ENCODE measurements at places on chromosomes 16 and 17.

- no peak for DNase-seq
These were observed 993 bp downstream of the ERN1 start for GRCh38 chr17:64128787-64129514.

- DNase-seq, result no peak
These were observed 25.5 kb downstream of the MYO18A start for GRCh38 chr17:29154516-29155226.

DNA sequence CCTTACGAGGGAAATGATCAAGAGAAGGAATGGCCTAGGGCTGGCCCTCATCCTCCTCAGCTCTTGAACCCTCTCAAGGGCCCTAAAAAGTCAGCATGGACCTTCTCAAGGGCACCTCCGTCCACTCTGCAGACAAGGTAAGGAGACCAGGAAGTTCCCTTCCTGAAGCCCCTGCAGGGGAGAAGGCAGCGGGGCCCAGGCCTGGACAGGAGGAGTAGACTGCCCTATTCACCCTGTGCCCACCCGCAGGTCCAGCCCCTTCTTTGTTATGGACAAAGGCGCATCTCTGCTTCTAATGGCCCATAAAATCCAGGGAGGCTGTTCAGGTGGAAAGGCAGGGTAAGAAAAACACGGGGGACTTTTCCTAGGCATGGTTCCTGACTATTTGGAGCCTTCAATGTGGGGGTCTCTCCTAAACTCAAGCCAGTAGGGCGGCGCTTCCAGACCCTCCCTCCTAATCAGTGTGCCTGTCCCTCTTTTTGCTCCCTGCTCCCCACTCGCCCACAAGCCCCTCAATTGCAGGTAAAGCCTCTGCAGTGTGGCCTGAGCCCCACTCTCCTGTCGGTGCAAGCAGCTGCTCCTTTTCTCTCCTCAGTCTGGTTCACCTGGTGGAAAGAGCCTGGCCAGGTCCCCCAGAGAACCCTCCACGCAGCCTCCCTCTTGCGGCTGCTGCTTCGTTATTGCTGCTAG lies 28.2 kb downstream of the AXIN2 start:
- no peak for DNase-seq

GRCh38 chr16:87057951-87058560 lies 259.1 kb downstream of the C16orf95 start:
- no peak for DNase-seq

- DNase-seq, result no peak
These were observed 1.6 kb upstream of the TRPV3 start for GRCh38 chr17:3559270-3559645.

DNA sequence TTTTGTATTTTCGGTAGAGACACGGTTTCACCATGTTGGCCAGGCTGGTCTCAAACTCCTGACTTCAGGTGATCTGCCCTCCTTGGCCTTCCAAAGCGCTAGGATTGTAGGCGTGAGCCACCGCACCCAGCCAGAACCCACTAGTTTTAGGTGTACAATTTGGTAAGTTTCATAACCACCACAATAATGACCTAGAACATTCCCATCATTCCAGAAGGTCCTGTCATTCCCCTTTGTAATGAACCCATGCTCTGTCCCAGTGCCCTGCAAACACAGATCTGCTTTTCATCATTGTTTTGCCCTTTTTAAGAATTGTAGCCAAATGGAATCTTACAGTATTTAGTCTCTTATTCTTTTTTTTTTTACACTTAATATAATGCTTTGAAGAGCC lies 35.6 kb upstream of the IRF8 start:
- DNase-seq, result no peak

GRCh38 chr16:67538666-67539101 lies 10.1 kb downstream of the RIPOR1 start:
- no peak for DNase-seq

DNA sequence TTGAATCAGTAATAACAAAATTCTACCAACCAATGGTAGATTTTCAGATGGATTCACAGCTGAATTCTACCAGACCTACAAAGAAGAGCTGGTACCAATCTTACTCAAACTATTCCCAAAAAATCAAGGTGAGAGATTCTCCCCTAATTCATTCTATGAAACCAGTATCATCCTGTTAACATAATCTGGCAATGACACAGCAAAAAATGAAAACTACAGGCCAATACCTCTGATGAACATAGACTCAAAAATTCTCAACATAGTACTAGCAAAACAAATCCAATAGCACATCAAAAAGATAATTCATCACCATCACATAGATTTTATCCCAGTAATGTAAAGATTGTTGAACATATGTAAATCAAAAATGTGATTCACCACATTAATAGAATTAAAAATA lies 234.4 kb upstream of the KIF2B start:
- DNase-seq, result no peak

GRCh38 chr17:40295488-40296436 lies 8.1 kb downstream of the CDC6 start:
- no peak for DNase-seq

- no peak for DNase-seq
These were observed 38.5 kb downstream of the SOX8 start for GRCh38 chr16:1020091-1020399.

DNA sequence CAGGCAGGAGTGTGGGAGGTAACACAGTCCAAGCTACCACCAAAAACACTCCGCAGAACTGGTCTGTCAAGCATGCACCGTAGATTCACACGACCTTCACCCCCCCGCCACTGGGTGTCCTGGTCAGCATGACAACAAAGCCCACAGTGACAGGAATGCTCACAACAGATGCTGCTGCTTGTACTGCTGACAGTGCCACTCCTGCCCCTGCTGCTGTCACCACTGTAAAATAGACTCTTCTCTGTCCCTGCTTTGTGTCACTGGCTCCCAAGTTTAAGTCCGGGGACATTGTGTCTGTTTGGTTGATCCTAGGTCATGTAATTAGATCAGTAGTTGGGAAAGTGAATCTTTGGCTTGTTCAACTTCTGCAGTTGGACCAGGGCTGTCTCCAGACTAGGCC lies 7.0 kb upstream of the ODF4 start:
- DNase-seq, result no peak

DNA sequence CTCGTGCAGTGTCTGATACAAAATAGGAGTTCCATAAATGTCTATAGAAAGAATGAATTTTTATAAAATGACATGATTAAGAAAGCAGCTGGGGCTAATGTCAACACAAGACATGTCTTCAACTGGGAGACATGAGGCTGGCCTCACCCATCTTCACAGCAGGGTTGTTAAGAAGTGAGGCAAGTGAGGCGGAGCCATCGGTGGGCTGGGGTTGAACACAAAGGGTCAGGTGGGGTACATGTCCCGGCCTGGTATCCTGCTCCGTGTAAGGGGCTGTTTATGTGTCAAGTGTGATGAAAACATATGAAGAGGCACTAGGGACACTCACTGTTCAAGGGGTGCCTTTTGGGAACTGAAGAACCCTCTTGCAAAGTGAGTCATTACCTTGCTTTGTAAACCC lies 22.1 kb downstream of the CDK5R1 start:
- DNase-seq, result no peak

GRCh38 chr16:80997964-80998620 lies 8.6 kb downstream of the CMC2 start:
- DNase-seq, result no peak

DNA sequence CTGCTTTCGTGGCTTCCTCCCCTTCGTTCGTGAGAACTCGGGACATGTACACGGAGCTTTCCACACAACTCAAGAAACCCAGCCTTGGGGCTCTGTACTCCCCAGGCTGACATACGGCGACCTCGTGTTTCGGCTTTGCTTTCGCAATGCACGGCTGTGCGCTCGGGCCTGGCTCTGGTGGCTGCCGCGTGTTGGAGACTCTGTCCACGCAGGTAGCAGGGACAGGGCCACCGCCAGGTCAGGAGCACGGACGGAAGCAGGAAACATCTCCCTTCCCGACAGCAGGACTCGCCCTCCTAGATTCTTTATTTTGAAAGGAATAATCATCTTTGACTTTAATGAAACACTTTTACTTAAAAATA lies 17.3 kb downstream of the UTS2R start:
- no peak for DNase-seq

GRCh38 chr16:11575223-11575589 lies 11.5 kb downstream of the LITAF start:
- no peak for DNase-seq

- no peak for DNase-seq
These were observed 4.4 kb downstream of the RPL23 start for GRCh38 chr17:38848939-38849605.

DNA sequence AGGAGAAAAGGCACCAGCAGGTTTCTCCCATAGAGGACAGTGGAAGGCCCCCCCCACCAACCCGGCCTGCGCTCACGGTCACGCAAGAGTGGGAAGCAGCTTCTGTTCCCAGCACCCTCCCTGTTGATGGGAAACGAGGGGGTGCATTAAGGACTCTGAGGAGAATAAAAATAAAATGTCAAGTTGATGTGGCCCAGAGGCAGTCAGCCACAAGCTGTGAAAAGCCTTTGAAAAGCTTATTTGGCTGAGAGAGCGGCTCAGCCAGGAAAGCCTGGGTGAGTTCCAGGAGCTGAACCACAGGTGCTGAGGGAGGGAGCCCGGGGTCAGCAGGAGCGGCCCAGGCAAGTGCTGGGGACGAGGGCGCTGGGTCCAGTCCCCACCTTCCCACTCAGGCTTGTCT lies 26.9 kb upstream of the SPATA32 start:
- no peak for DNase-seq
